ENCODE measurements at places on chromosomes 3 and 15. TPM values are rescaled to one million over a fixed set of nuclear protein-coding genes. Genes with fewer than 3 reads are reported as not detected.

GRCh38 chr3:118228151-118228550, 806.5 kb downstream of the IGSF11 start:
- DNase-seq: no peak
- no peak overlapping the region for H3K27ac ChIP-seq
- H3K27me3 ChIP-seq: no peaks in the 10 kb centered on the region
- no peaks in the 10 kb centered on the region for H3K4me1 ChIP-seq
- H3K36me3 ChIP-seq: no peaks in the 10 kb centered on the region

- no peak overlapping the region for H3K27ac ChIP-seq
- H3K36me3 ChIP-seq: no peaks in the 10 kb centered on the region
- no peaks in the 10 kb centered on the region for H3K27me3 ChIP-seq
- H3K4me3 ChIP-seq: no peak overlapping the region
- no peak for DNase-seq
- H3K4me1 ChIP-seq: no peaks in the 10 kb centered on the region
Observed at GRCh38 chr3:83230841-83231240, 1469.4 kb upstream of the GBE1 start.

Gene SLC9A9
- total RNA-seq: 0.48 TPM

Gene SLC28A1
- not detected for total RNA-seq

Gene MYD88
- total RNA-seq: 34.2 TPM

All from H9 (cell line).